ENCODE measurements at places on chromosomes 7 and 10.

GRCh38 chr10:79420974-79421688 is 24.3 kb downstream of the ZCCHC24 start:
- no peak for DNase-seq

DNA sequence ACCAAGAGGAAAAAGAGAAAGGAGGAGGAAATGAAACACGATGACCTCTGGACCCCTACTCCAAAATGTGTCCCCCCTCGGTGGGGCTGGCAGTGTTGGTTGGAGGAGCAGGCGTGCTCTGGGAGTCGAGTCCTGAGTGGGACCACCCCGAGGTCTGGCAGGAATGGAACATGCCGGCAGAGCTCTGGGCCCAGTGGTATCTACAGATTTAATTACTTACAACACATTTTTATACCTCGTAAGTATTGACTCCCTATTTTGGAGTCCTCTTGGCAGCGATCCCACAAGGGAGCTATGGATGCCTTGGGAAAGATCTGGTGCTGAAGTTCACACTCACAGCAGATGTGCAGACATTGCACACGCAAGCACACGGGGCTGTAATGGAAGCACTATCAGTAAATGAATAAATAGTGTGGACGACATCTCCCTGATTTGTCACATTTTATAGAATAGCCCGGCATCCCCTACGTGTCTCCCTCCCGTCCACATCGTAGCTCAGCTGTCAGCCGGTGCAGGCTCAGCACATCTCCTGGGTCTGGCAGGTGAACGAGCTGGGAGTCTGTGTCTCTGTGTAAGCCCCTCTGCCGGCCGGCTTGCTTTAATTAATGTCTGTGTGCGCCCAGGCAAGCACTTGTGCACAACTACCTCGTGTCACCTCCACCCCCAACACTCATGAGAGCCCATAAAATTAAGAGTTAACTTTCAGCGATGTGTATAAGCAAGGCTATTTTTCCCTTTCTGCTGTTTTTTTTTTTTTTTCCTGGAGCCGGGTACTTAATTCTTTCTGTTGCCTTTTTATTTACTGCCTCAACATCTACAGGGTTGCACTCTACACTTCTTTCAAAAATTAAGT is 603.2 kb downstream of the LRMDA start:
- DNase-seq, result no peak

DNA sequence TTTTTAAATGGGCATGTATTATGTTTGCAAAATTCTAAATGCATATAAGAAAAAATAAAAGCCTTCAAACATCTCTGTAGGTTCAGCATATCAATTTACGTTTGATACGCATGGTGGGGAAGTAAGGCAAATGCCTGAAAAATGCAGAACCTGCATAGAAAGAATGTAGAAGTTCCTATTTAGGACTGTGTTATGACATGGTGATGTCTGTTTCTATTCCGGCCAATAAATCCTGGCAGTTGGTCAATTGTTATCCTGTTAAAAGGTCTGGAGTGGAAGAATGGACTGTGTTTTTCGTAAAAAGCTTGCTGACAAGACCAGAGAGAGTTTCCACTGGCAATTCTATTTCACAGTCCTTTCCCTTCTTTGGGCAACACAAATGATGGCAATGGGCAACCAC is 49.6 kb upstream of the CAV2 start:
- DNase-seq, result no peak

DNA sequence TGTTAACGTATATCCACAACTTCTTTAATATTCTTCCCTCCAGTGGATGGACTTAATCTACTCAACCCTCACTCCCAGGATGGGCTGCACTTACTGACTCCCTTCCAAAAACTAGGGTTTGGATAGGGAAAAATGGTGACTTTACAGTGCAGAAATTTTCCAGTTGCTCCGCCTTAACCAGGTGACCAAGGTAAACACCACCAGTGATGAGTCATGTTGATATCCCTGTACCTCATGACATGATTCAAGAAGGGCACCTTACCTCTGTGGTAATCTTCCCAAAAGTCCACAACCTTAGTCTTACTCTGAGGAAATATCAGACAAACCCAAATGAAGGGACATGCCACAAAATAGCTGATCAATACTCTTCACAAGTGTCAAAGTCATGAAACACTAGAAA is 3.5 kb upstream of the GSTK1 start:
- no peak for DNase-seq

- no peak for DNase-seq
Observed at GRCh38 chr10:11018855-11019631, 1.4 kb downstream of the CELF2 start.

All from stimulated activated CD4-positive, alpha-beta T cell treated with anti-CD3 and anti-CD28 coated beads, Interleukin-15, amount 100 ng/mL, for 1 hour (primary cell).